ENCODE measurements at places on chromosomes 2 and 18. TPM values are rescaled to one million over a fixed set of nuclear protein-coding genes. Genes with fewer than 3 reads are reported as not detected.

- no peak overlapping the region for H3K27ac ChIP-seq
- H3K36me3 ChIP-seq, result peaks cover 30% of the 10 kb centered on the region
- H3K27me3 ChIP-seq, result no peaks in the 10 kb centered on the region
- DNase-seq, result no peak
Observed at GRCh38 chr2:172540421-172540820, 15.5 kb upstream of the PDK1 start.

DNA sequence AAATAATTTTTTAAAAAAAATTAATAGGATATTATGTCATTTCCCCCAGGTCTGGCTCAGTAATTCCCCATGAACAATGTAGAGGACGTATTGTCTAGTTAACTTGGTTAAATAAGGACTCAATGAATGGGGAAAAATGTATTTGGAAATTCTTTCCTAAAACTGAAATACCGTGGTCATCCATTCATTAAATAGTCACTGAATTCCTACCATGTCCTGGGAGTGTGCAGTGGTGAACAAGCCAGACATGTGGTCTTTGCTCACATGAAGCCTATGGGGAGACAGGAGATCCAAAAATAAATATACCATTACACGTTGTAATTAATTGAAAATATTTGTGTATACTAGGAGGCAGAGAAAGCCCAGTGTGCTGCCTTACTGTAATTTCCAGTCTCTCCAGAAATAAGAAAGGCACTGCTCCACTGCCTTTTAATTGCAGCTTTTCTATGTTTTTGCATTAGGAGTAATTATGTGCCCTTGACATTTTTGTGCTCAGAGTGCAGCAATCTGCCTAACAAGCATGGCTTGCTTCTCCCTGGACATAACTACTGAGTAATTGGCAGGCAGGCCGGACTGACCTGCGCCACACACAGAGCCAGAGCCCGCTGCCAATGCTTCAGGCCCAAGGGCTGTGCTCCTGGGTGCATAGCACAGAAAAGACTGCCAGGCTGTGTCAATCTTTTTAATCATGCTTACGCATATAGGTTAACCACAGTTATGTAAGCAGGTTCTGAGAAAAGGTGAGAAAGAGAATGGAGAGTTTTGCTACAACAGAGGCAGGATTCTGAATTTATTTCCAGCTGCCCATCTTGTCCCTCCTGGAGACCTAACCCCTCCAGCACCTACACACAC lies 22.2 kb upstream of the TTC39C start:
- no peaks in the 10 kb centered on the region for H3K36me3 ChIP-seq
- H3K27me3 ChIP-seq, result peaks cover 16% of the 10 kb centered on the region
- no peak for DNase-seq
- H3K4me3 ChIP-seq, result no peak overlapping the region
- no peak overlapping the region for H3K27ac ChIP-seq

DNA sequence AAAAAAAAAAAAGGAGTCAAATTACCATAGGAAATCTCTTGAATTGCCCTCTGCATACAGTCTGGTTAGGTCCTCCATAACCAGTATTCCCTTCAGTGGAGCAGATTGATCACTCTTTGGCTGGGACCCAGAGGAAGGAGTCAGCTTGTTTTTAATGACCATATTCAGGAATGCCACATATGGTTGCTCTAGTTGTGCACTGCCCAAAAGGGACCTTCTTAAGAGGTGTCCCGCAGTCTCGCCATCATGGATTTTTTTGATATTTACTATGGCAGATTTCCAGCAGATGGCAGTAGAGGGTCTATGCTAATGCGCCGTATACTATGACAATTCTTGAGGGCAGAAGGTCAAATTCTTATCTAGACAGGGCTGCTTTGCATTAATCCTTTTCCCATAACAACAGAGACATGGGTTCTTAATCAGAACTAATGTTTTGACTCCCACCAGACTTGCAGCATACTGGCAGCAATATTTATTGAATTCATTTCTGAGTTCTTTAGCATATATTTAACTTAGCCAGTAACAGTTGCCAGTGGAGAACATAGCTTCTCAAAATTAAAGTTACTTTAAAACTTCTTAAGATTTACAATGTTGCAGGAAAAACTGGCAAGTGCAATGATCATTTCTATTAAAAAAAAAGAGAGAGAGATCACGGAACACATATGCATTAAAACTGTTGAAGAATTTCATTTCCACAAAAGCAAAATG lies 31.8 kb upstream of the INPP4A start:
- peaks cover 5% of the 10 kb centered on the region for H3K4me1 ChIP-seq
- no peaks in the 10 kb centered on the region for H3K27me3 ChIP-seq
- H3K4me3 ChIP-seq, result no peak overlapping the region
- no peak overlapping the region for H3K27ac ChIP-seq

DNA sequence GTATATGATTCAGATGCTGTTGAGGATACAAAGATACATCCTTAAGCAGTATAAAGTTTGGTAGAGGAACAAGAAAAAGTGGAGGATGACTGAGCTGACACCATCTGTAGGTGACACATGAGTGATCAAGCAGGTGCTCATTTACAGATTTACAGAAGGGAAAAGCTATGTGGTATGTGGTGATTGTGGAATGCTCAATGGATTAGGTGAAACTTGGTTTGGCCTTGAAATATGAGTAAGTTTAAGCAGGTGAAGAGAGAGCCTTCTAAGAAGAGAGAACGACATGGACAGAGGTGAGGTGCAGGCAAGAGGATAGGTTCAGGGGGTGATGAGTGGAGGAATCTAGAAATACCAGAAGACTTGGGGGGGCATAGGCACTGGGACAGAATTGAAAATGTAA lies 5.9 kb downstream of the ASXL3 start:
- no peak overlapping the region for H3K27ac ChIP-seq
- H3K4me1 ChIP-seq, result peaks cover 38% of the 10 kb centered on the region
- H3K27me3 ChIP-seq, result no peaks in the 10 kb centered on the region

DNA sequence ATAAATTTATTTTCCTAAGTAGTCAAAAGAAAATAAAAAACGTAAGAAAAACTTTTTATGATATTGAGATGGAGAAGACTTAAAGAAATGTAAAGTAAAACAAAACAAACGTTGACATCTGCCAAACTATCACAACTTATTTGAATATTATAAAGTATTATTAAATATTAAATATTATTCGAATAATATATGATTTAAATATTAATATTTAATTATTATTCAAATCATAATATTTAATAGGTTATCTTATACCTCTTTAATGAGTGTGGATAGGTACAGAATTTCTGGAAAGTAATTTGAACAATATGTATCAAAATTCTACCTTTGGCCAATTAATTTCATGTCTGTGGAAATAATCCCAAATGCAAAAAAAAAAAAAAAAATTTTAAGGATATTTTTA lies 278.7 kb downstream of the RAD51AP2 start:
- H3K27ac ChIP-seq, result no peak overlapping the region
- DNase-seq, result no peak
- no peaks in the 10 kb centered on the region for H3K36me3 ChIP-seq
- H3K4me3 ChIP-seq, result no peak overlapping the region
- H3K4me1 ChIP-seq, result peaks cover 2% of the 10 kb centered on the region

DNA sequence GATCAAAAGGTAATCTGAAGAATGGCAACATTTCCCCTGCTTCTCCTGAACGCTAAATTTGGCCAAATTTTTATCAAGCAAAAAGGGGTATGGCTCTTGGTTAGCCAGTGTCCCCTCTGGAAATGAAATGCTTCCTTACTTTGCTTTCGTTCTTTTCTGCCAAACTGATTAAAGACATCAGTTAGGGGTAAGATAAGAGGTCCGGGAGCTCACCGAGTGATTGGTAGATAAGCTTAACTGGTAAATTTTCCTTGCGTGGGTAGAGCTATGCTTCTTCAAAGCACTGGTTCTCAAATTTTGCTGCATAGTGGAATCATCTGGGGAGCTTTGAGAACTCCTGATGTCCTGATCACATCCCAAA lies 62.7 kb upstream of the MAPRE2 start:
- peaks cover 46% of the 10 kb centered on the region for H3K27me3 ChIP-seq
- H3K4me1 ChIP-seq, result peaks cover 27% of the 10 kb centered on the region
- H3K27ac ChIP-seq, result peak overlapping the region; percentile 82
- H3K4me3 ChIP-seq, result peak overlapping the region; percentile 80

- H3K36me3 ChIP-seq, result no peaks in the 10 kb centered on the region
- H3K4me1 ChIP-seq, result no peaks in the 10 kb centered on the region
- H3K27me3 ChIP-seq, result peaks cover 37% of the 10 kb centered on the region
- no peak overlapping the region for H3K4me3 ChIP-seq
- no peak for DNase-seq
Observed at GRCh38 chr2:31170071-31170698, 31.9 kb upstream of the GALNT14 start.

GULP1 gene
- total RNA-seq, result 58.5 TPM

PTPRN gene
- total RNA-seq, result 0.38 TPM
